ENCODE measurements at places on chromosomes 12 and 14.

DNA sequence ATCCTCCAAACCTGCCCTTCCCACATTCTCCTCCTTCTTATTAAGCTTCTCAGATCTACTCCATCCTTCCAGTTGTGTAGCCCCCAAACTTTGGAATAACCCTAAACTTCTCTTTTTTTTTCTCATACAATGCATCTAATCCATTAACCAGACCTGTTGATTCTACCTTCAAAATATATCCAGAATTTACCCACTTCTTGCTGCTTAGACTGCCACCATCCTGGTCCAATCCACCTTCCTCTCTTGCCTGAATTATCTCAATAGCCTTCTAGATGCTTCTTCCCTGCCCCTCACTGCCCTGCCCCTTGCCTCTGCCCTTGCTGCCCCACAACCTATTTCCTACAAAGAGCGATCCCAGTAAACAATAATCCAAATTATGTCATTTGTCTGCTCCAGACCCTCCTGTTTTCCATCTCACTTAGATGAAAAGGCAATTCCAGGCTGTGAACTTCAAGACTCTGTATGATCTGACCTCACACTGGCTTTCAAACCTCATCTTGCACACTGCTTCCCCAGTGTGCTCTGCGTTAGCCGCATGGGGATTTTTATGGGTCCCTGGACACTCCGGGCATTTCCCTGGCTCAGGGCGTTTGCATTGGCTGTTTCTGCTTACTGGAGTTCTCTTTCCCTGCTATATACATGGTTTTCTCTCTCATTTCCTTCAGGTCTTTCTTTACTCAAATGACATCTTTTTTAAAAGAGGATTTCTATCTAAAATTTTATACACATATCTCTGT, 42.6 kb upstream of the HIF1A start:
- DNase-seq, result no peak

DNA sequence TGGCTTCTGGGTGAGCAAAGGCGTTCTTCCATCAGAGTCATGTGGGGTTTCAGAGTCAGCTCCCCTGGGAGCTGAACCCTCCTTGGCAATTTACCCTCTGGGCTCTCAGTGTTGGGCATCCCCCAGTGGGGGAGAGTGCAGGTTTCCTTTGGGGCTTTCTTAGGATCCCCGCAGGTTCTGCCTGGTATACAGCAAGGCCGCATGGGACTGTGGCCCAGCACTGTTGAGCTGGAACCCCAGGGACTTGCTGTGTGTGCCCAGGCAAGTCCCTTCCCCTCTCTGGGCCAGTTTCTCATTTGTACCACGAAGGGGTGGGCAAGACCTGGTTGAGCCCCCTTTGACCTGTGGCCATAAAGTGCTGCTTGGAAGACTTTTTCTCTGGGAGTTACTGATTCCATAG, 5.5 kb downstream of the FAM181A start:
- no peak for DNase-seq

- DNase-seq, result no peak
Measured at GRCh38 chr14:93003945-93004698, 81.2 kb downstream of the CHGA start.

- DNase-seq, result no peak
Measured at GRCh38 chr12:126768517-126768916, 1498.5 kb upstream of the TMEM132C start.

- no peak for DNase-seq
Measured at GRCh38 chr12:102118874-102119273, 1.0 kb downstream of the NUP37 start.

- no peak for DNase-seq
Measured at GRCh38 chr12:94184995-94185719, 36.8 kb downstream of the PLXNC1 start.

GRCh38 chr14:69900603-69901002, 21.4 kb downstream of the SMOC1 start:
- no peak for DNase-seq

DNA sequence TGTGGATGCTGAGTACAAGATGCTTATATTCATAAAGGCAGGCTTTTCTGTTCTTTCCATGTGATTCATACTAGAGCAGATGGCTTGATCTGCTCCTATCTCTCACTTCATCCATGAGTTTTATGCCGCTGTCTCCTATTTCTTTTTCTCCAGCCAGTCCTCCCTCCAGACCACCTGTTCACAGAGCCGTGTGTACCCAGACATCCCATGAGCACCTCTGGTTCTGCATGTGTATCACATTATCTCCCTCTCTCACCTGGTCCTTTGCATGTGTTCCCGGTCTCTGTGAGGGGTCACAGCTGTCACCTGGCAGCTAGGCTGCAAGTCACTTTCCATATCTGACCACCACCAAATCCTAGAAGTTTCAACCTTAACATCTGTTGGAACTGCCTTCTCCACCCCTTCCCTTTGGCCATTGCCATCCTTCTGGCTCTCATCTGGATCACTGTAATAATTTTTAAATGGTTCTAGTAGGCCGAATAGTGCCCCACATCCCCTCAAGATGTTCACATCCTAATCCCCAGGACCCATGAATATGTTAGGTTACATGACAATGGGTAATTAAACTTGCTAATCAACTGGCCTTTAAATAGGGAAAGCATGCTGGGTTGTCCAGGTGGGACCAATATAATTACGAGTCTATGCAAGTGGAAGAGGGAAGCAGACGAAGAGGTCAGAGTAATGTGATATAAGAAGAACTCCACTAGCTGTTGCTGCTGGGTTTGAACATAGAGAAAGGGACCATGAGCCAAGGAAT, 168.1 kb downstream of the SNAPC1 start:
- no peak for DNase-seq

GRCh38 chr12:89238593-89238992, 113.7 kb downstream of the DUSP6 start:
- no peak for DNase-seq

DNA sequence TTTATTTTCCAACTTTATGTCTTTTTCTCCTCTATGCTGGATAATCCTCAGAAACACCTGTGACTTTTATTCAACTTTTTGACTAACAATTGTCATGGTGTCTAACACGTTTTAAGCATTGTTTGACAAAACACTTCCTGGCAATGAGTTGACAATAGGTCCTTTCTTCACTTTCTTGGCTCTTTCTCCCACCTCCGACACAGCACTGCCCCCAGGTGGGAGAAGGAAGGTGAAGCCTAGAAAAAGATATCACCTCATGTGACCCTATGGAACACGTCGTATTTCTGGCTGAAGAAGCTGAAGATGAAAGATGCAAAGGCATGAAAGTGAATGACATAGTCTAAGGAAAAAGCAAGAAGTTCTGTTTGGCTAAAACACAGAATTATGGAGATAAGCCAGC, 430.0 kb downstream of the ETNK1 start:
- DNase-seq, result no peak

- DNase-seq, result no peak
Measured at GRCh38 chr12:103780992-103781391, 60.0 kb downstream of the NT5DC3 start.

- no peak for DNase-seq
Measured at GRCh38 chr12:56628671-56629458, 1.3 kb downstream of the BAZ2A start.

- DNase-seq, result no peak
Measured at GRCh38 chr12:112711026-112711425, 80.5 kb upstream of the RPH3A start.

DNA sequence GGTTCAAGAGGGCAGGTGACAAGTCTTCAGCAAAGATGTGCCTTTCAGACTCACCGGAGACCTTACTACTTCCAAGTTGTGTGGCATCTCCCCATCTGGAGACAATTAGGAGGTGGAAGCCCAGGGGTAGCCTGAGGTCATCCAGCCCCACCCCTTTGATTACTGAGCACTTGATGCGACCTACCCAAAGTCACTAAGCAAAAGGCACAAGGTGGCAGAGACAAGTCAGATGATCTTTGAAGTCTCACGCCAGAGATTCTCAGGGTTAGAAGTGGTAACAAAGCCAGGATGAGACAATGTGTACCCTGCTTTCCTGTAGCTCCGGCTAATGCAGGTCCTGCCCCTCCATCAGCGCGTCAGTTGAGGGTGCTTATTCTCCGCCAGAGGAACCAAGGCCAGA, 1.4 kb upstream of the FOXN3 start:
- DNase-seq, result no peak

DNA sequence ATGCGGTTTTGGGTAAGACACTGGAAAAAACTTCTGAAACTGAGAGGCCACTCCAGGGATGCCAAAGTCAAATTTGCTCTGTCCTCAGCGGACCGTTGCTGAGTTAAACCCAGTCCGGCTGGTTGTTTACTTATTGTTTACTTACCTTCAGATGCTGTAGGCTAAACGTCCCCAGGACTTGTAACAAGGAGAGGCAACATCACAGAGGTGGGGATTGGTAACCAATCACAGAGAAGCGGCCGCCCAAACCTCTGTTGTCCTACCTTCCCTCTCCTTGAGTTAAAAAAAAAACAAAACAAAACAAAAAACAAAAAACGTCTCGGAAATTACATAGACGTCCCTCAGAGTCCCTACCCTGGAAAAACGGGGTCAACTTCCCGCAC, 380 bp downstream of the ANO2 start:
- no peak for DNase-seq

DNA sequence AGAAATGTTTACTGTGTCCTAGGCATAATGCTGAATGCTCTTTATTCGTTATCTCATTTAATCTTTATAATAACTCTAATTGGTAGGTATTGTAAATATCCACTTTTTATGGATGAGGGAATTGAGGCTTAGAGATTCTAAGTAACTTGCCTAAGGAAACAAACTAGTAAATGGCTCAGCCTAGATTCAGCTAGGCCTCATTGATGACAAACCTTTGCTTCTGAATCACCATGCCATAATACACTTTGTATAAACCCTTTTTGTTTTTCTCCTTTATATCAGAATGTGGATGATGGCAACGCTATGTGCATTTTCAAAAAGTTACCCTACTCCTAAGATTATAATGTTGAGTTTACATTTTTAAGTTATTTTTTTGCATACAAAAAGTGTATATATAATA, 34.0 kb downstream of the MNAT1 start:
- DNase-seq, result no peak

DNA sequence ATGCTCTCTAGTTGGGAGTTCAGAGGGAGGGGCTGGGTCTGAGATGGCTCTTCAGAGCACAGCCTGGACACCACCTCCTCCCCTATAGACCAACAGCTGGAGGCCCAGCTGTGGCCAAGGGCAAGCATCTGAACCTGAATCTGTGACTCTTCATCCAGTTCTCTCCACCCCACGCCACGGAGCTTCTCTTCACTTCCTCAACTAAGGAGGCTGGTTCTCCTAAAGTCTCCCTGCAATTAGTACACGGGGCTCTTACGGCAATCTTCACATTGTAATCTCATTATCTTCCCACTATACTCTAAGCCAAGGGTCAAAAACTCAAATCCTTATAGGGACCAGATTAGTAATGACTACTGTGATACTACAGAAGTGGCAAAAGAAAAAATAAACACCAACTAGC, 9.8 kb downstream of the NRDE2 start:
- DNase-seq, result no peak

- DNase-seq, result no peak
Measured at GRCh38 chr12:93417967-93418480, 23.7 kb downstream of the UBE2N start.

- DNase-seq, result no peak
Measured at GRCh38 chr12:24561411-24561871, 387.5 kb downstream of the BCAT1 start.

DNA sequence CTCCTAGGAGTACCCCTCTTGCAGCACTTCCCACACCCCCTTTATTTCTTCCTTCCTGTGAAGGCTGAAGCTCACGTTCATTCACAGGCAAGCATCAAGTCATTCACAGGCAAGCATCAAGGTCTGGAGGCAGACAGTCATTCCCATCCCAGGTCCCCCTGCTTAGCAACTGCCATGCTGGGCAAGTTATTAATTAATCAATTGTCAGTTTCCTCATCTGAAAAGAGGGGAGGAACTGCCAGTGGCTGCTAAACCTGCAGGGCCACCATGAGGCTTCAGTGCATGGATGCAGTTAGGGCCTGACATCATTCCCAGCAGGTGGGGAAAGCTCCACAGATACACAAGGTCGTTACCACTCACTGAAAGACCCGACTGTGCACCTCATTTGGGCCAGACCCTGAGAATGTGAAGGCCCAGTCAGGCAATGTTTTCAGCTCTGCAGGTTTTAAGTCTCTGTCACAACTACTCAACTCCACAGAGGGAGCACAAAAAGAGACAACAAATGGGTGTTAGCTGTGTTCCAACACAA, 85.0 kb upstream of the GPR68 start:
- DNase-seq, result no peak

All from GM12892 (cell line).